ENCODE measurements at places on chromosomes 7 and 10.

DNA sequence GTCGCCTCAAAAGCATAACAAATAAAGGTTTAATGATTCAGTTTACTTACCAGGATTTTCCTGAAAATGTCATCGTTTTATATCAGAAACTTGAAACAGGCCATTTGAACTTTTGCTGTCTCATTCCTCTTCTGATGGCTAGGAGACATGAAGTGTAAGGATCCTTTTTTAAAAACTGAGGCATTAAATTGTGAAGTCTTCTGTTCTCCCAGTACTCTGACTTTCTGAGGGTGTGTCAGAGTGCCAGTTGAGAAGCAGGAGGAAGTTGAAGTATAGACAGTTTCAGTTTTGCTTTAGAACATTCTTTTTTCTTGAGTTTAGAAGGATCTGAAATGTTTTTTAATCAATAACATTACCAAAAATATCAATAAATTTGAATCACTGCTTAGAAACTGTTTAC lies at the start of gene SAMD9L:
TSS of gene SAMD9L (minus strand) at position 242 of the 400 bp plus-strand sequence. CDS start 12,414 bp downstream, outside the sequence.
- DNase-seq = no peak

- DNase-seq = no peak
Observed at GRCh38 chr7:129308047-129308446, 83.2 kb downstream of the AHCYL2 start.

GRCh38 chr7:51446356-51446755 lies 129.7 kb upstream of the COBL start:
- no peak for DNase-seq

DNA sequence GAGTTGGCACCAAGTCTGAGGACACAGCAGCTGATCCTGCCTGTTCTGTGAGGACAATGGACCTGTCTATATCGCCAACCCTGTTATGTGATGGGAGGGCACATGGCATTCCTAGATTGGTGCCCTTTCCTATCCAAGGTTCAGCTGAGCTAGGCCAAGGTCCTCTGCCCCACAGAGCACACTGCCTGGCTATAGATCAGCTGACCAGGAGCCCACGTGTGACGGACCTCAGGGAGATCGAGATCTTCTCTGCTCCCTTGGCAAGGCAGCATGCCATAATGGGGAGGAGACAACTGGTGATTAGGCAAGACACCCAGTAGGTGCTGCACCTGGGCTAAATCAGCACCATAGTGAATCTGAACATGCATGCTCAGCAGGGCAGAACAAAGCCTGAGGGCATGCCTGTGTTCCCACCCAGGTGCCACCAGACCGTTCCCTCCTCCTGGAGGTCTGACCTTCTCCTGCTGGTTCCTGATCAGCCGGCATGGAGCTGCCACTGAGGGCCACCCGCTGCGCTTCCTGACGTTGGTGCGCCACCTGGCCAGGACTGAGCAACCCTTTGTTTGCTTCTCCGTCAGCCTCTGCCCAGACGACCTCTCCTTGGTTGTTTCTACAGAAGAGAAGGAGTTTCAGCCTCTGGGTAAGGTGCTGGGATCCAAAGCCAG lies 93.7 kb downstream of the WDFY4 start:
- no peak for DNase-seq

DNA sequence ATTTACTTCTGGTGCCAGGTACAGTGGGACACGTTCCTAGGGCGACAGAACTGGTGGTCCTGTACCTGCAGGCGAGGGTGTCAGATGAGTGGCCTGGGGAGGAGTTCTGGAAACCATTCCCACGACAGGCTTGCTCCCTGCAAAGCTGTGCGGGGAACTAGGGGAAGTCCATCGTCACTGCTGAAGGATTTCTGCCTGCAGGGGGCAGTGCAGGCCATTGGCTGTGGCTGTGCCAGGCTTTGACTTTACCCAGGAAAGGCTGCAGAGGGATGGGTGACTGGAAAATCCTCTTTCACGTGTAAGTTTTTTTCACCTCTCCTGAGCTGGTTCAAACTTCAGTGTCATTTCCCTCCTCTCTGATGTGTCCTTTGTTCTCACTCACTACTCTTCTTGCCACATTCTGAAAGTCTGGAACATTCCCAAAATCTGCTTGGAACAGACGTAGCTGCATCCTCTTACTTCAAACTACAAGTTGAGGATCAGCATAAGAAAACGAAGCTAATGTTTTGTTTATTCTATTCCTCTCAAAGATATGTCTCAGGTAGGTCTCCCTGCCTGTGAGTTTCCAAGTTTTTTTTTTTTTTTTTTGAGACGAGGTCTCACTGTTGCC lies 126.5 kb downstream of the SH2D4B start:
- peak; percentile 50 for DNase-seq

DNA sequence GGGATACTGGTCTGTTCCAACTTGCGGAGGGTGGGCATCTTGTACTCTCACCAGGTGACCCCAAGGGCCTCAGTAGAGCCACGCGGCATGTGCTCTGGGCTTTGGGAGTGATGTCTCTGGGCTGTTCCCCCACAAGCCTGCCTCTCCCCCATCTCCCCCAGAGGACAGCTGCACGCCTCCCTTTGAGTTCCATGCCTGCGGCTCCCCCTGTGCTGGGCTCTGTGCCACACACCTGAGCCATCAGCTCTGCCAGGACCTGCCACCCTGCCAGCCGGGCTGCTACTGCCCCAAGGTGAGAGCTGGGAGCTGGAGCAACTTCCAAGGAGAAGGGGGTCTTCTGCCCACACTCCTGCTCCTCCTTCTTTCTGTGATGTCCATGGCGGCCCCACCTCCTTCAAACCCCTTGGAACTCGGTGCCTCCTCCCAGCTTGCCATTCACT lies 15.0 kb upstream of the ZNF862 start:
- no peak for DNase-seq

DNA sequence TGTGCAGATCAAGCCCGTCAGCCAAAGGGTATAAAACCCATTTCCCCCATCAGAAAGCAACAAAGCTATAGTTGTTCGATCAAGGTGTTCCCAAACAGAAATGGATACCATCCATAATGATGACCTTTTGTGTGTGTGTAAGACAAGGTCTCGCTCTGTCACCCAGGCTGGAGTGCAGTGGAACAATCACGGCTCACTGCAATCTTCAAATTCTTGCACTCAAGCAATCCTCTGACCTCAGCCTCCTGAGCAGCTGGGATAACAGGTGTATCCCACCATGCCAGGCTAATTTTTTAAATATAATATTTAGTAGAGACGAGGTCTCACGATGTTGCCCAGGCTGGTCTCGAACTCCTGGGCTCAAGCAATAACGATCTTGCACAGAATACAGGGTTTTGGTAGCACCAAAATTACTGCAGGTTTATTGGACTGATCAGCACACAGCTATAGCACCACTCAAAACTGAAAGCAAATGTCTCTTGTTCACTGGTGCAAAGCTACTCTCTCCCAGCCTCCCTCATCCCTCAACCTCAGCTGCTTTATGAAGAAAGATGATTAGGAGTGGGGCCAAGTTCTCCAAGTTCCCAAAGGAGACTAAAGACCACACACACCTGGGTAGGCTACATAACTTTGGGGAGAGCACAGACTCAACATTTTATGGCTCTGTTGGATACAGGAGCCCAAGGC lies 80.5 kb downstream of the ABI1 start:
- DNase-seq = no peak

GRCh38 chr7:21580073-21580521 lies 37.3 kb downstream of the DNAH11 start:
- no peak for DNase-seq

- no peak for DNase-seq
Observed at GRCh38 chr7:137635132-137635531, 211.6 kb downstream of the DGKI start.

GRCh38 chr10:21929070-21929469 lies 74.5 kb downstream of the DNAJC1 start:
- no peak for DNase-seq

GRCh38 chr10:119501690-119502089 lies 40.8 kb downstream of the RGS10 start:
- DNase-seq = no peak

- DNase-seq = no peak
Observed at GRCh38 chr10:98790817-98791216, 344.1 kb upstream of the HPS1 start.

DNA sequence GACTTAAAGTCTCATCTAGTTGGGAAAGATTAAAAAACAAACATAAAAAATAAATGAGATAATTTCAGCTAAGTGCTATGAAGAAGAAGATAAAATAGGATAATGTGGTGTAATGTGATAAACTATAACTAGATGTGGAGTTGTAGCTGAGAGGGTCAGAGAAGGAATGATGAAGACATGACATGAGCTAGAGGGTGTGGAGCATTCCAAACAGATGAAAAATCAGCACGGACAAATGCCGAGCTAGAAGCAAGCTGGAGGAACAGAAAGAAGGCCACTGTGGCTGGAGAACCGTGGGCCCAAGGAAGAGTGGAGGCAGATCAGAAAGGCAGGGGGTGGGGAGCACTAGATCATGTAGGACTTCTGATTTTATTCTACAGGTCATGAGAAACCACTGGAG lies 70.6 kb downstream of the CDK6 start:
- DNase-seq = no peak

DNA sequence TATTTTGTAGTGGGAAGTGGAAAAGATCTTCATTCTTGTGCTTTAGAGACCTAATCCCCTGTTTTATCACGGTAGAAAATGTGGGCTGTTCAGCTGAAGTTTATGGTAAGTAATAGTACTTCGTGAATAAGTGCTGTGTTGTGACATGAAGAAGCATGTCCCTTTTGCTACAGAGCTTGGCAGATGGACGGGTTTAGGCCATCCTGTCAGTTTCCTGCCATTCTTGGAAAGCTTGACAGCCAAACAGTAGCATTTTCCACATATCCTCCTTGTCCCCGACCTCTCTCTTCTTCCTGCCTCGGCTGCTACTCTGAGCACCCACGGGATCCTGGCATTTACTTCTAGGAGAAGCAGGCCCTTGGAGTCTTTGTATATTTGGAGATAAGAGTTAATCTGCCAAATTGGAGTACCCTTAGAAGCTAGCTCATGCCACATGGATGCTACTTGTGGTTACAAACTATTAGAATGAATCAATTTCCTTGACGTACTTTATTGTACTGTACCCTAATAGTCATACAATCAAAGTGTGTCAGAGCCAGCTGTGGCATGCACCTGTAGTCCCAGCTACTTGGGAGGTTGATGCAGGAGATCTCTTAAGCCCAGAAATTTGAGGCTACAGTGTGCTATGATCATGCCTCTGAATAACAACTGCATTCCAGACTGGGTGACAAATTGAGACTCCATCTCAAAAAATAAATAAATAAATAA lies 39.2 kb downstream of the PNLIPRP3 start:
- DNase-seq = no peak

DNA sequence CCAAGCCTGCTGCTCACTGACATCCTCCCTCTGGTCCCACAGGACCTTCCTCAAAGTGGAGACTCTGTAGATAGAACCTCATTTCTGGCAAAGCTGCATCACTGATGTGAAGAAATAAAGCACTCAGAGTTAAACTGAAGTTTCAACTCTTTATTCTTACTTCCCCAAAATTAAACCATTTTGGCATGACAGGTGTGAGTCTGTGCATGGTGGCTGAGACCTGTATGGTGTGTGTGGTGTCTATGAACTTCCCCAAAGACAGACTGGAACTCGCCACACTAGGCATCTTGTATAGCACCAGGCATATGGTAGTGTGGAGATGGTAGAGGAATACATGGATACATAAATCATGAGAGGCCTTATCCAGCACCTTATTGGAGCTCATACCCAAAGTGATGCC lies 6.6 kb upstream of the WDFY4 start:
- DNase-seq = no peak

GRCh38 chr10:104446151-104446550 lies 92.5 kb downstream of the CFAP58 start:
- no peak for DNase-seq

DNA sequence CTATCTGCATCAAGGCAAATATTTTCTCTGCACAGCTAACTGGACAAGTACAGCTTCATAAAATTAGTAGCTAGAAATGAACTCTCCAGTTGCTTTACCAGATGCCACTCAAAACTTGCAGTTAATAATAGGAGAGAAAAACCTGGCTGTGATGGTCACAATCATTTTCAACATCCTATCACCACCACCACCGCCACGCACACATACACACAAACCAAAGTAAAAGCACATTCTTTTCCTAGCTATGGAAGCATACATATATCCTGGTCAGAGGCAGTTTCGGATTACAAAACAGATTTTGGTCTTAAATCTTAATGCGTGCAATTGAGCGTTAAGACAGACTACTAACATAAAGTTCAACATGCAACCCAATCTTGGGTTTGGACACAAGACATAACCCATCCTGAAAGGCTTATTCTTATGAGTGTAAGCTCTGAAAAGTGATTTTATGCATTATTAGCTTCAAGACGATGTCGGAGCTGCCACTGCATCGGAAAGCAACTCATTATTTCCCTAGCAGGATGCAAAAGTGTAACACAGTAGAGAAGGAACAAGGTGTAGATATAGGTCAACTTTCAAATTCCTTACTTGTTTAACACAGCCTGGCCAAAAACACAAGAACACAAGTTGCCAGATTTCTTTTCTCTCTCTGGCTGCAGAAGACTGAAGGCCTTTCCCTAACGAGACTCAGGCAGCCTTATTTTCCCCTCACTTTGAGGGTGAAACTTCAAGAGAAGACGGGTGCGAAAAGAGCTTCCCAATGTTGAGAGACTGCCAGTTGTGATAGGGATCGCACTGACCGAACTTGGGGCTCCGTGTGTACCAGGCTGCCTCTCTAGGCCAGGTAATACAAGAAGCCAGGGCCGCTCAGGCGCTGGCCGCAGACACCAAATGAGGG lies 1.2 kb downstream of the CACUL1 start:
- DNase-seq = no peak

GRCh38 chr7:131072505-131073091 lies 255.1 kb upstream of the MKLN1 start:
- no peak for DNase-seq

DNA sequence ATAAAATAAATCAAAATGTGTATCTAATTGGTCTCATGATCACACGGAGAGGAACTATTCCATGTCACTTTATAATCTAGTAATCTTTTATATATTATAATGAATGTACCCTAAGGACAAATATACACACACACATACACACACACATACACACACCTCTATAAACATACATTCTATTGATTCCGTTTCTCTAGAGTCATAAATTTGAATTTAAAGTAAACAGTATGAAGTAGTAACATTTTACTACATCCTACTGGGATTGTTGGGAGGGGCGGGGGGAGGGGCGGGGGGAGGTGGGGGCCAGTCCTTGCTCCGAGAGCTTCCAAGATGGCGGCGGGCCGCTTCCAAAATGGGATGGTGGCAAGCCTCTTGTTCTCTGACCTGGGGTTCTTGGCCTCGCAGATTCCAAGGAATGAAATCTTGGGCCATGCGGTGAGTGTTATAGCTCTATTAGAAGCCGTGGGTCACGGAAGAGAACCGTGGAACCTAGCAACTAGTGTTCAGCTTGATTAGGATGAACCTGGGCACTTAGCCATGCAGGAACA lies 143.2 kb downstream of the REEP3 start:
- DNase-seq = no peak

GRCh38 chr10:117222976-117223692 lies 17.8 kb upstream of the SLC18A2 start:
- DNase-seq = no peak

DNA sequence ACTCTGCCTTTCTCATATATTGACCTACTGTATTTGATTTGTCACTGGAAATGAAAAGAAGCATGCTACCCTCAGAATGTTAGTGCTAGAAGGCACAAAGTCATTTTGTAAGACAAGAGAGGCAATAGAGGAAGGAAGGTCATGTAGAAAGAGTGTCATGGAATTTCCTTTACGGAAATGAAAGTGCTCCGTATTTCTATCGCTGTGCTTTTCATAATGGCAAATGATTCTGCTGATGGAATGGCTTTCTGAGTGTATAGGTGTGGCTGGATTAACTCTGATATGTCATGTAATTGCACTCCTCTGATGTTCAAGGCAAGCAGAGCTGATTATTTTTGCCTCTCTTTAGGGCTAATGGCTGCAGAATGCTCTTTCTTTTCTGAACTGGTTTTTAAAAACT lies 15.5 kb upstream of the STEAP4 start:
- DNase-seq = no peak

Measured in stimulated activated CD4-positive, alpha-beta T cell treated with anti-CD3 and anti-CD28 coated beads, Interleukin-1b, Interleukin-23, amount 100 ng/mL, for 48 hours (primary cell).